ENCODE measurements at places on chromosomes 6 and 20. TPM values are rescaled to one million over a fixed set of nuclear protein-coding genes. Genes with fewer than 3 reads are reported as not detected.

The ANKEF1 gene
- 5.5 TPM for total RNA-seq

The CYP24A1 gene
- 1.2 TPM for total RNA-seq

The SIRPB1 gene
- total RNA-seq: 1.2 TPM

The IP6K3 gene
- total RNA-seq: 0.46 TPM

The PHF1 gene
- total RNA-seq: 28.6 TPM

The HLA-DOA gene
- total RNA-seq: 1.2 TPM

Measured in diencephalon (tissue), 1 donor.